Right forelimb (tissue), 1 donor: ENCODE measurements at places on chromosomes 1 and 21.

- DNase-seq = peak; percentile 45
Observed at GRCh38 chr1:150309758-150310508, 11.4 kb upstream of the PRPF3 start.

DNA sequence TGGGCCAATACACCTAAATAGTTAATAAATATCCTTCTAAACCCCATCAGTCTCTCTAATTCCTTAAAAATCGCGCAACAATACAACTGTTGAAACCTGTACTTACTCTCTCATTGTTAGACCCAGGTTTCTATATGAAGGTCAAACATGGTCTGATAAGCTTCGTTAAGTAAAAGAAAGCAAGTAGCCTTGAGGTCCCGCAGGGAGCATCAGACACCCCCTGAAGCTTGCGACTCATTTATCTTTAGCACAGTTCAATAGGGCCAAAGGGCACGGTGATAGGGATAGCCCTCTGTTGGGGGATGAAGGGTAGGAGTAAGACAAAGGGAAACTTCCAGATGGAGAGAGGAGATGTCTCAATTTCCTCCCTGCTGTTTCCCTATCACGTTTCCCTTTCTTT lies 27.3 kb upstream of the THEM4 start:
- no peak for DNase-seq

GRCh38 chr1:222126052-222126451 lies 384.2 kb upstream of the DUSP10 start:
- DNase-seq = no peak

- DNase-seq = no peak
Observed at GRCh38 chr1:229230893-229231753, 39.8 kb upstream of the RAB4A start.

GRCh38 chr1:155254714-155255242 lies 505 bp downstream of the ENTREP3 start:
- DNase-seq = peak; percentile 63

DNA sequence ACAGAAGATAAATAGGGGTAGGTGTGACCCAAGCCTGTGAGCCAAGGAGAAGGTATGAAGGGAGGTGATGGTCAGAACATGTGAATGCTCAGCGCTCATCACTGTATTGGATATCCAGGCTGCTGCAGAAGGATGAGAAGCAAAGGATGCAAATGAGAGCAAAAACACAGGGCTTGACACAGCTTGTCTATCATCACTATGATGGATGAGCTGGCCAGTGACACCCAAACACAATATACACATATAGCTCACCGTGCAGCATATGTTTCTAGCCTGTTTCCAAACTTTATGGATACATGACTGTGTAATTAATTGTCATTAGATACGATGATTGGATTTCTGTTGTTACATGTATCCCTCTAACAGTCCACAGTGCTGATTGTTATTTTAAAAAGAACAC lies 13.8 kb upstream of the HMGN1 start:
- no peak for DNase-seq

- no peak for DNase-seq
Observed at GRCh38 chr1:1162597-1163537, 10.8 kb upstream of the TTLL10 start.

DNA sequence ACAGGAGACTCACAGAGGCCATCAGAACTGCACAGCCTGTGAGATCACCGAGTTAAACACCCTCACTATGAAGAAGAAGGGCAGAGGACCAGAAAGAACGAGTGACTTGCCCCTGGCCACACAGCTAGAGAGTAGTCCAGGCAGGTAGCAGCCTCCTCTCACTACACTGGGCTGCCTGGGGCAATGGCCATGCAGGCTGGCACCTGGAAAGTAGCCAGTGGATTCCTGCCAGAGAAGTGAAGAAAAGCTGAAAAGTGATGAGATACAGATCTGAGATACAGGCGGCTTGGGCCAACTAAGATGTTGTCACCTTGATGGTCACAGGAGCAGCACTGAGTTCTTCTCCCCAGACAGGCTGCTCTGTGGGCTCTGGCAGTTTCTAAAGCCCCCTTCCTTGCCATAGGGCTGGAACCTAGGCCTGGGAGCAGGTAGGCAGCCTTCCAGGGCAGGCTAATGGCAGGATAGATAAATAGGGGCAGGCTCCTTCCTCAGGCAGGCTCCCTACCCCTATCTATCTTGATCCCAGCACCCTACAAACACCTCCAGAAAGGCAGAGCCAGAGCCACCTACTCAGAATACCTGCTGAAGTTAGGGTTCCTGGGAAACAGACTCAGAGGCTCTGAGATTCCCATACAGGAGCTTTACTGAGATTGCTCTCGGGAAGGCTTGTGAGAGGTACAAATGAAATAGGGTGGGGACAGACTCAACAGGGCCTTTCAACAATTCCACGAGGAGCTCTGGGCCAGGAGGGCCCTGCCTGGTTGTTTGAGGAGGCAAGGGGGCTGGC lies 106.3 kb downstream of the BEND5 start:
- DNase-seq = no peak

DNA sequence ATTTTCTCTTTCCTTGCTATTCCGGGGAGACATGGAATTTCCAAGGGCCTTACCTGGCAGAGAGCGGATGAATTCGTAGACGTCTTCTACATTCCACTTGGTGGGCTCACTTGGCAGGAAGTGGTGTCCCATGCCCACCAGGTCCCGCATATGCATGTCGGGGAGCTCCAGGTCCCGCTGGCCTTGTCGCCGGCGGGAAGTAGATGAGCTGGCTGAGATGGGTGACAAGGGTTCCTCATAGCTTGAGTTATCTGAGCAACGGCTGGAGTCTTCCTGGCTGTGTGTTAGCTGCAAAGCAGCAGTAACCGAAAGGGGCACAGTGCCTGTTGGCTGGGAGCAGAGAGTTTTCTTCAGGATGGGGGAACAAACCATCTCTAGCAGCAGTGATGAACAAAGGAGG lies 7.9 kb upstream of the A3GALT2 start:
- no peak for DNase-seq

DNA sequence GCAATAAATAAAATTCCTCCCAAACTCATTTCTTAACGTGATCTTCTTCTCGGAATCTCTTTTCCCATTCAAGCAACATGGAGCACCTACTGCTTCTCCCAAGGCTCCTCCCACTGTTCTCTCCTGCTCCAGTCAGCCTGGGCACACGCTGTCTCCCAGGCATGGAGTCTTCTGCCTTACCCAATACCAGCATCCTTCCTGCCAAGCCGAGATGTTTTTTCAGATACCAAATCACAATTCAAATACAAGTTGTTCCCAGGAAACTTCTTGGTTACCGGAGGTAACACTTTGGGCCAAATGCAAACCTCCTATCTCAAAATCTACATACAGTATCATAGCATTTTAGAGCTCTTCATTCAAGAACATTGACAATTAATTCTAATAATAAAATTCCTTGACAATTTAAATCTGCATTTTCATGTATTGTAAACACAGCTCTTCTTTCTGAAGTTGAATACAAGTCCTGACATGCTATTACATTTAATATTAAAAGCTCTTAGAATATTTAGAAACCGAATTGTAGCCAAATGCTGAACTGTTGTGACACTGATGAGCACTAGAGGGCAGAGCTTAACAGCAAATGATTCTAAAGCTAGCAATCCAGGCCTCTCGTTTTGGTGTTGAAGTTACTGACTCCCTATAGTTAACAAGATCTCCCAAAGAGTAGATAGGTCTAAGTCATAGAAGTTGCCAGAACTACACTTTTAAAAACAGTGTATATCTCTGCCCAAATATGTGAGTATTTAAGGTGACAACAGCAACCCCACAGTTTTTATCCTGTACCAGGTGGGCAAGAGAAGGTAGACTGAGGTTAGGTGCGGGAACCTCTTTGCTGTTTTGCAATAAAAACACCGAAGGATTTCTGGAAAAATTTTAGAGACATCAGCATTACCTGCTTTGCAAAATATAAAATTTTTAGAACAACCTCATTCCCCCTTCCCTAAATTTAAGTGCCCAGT lies 52.3 kb downstream of the BCAR3 start:
- no peak for DNase-seq
